GM10248 (cell line): ENCODE measurements at places on chromosomes 5 and 9.

- no peak for DNase-seq
These were observed 354.2 kb upstream of the KCNN2 start for GRCh38 chr5:114007678-114008077.

DNA sequence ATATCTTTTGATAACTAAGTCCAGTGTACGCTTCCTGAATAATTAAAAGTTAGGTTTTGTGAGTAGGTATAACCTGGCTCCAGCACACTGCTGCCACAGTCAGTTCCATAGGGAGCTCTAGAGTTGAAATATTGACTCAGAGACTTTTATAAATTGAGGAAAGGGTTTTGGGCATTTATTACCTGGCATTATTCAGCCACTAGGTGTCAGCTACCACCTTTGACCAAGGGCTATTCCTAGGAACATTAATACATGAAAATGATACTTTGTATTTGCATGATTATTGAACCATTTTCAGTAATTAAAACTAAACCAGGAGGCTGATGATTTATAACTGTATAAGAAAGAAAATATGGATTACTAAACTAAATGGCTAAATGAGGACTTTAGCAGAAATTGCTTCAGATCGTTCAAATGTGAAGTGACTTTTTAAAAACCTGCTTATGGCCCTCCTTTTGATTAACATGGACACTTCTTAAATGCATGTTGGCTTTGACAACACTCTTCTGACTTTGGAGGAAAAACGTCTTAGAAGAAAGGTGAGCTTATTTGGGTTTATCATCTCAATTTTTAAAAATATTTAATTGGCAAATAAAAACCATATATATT is 83.0 kb downstream of the SMC2 start:
- no peak for DNase-seq

- no peak for DNase-seq
These were observed 124.3 kb downstream of the COMMD10 start for GRCh38 chr5:116209166-116209565.

DNA sequence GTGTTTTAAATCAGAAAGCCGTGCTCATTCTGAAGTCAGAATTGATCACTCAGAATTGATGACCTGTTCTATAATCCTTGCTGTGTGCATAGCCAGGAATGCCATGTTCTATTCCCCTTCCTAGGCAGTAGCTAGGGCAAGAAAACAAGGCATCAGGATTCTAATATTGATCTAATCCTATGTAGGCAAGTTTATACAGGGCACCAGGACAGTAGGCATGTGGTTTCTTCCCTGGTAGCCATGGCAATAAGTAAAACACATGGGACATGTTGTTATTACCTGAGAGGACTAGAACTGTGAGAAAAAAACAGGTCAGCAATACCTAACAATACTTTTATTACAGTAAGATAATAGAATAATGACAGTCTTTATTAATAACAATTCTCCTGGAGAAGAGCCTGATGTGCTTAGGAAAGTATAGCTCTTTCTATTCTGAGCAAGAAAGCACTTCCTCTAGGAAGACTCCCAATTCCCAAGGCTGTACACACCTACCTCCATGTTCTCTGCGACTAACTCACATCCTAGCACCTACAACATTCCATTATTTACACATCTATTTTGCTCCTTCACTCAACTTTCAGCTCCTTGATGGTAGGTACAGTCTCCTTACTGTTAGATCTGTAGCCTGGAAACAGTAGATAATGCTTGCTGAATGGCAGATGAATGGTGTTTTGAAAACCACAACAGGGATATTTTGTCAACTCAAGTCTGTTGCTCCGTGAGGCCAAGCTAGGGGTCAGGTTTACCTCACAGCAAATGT is 70.8 kb downstream of the STX17 start:
- DNase-seq, result no peak

GRCh38 chr5:31954091-31954490 is 220.0 kb downstream of the GOLPH3 start:
- no peak for DNase-seq

DNA sequence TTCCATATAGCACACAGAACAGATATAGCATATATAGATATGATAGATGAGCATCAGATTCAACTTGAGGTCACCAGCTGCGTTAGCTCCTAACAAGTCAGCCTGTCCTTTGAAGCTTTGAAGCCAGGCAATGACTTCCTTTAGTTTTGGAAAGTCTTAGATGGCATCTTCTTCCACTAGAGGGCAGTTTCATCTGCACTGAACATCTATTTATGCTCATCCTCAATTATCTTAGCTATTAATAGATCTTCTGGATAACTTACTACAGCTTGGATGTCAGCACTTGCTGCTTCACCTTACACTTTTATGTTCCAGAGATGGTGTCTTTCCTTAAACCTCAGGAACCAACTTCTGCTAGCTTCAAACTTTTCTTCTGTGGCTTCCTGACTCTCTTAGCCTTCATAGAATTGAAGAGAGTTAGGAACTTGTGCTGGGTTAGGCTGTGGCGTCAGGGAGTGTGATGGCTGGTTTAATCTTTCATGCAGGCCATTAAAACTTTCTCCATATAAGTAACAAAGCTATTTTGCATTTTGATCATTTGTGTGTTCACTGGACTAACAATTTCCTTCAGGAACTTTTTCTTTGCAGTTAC is 1401.4 kb downstream of the EFNA5 start:
- no peak for DNase-seq

- DNase-seq, result no peak
These were observed 128.3 kb upstream of the ANKRD55 start for GRCh38 chr5:56361398-56361797.

- DNase-seq, result no peak
These were observed 19.4 kb upstream of the FCN1 start for GRCh38 chr9:134937164-134937555.

GRCh38 chr9:22643541-22643940 is 196.9 kb downstream of the DMRTA1 start:
- no peak for DNase-seq

GRCh38 chr9:125587819-125588460 is 119.1 kb downstream of the MAPKAP1 start:
- no peak for DNase-seq

DNA sequence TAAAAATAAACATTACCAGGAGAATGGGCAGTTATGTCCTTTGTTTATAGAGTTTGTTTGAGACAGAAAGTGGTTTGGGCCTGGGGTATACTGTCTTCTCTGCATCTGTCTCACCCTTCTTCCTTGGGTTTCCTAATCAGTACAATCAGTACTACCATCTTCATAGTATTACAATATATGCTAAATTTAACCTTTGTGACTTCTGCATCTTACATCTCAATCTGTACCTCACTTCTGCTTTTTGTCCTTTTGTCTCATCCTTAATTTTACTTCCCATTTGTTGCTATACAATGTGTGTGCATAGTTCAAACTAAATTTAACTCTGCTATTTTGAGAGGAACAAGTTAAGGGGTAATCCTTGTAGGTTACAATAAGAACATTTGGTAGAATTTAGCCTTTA is 19.6 kb downstream of the FBXO38 start:
- DNase-seq, result peak; percentile 18

- DNase-seq, result no peak
These were observed 23.3 kb upstream of the TRMT10B start for GRCh38 chr9:37730256-37730655.

DNA sequence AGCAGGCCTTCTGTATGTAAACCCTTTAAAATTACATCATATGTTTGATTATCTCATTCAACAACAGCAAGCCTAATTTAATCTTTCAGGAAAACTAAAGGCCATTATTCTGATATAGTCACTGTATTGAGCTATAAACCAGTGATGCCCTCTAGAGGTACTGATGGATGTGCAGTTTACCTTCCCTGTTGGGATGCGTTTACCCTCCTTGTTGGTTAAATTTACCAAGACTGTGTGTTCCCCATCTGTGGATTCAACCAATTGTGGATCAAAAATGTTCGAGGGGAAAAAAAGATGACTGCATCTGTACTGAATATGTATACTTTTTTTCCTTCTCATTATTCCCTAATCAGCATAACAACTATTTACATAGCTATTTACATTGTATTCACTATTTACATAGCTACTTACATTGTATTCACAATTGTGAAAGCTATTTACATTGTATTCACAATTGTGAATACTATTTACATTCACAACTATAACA is 3.7 kb upstream of the BAAT start:
- DNase-seq, result no peak

- DNase-seq, result no peak
These were observed 190.1 kb downstream of the GADD45G start for GRCh38 chr9:89794918-89795317.

DNA sequence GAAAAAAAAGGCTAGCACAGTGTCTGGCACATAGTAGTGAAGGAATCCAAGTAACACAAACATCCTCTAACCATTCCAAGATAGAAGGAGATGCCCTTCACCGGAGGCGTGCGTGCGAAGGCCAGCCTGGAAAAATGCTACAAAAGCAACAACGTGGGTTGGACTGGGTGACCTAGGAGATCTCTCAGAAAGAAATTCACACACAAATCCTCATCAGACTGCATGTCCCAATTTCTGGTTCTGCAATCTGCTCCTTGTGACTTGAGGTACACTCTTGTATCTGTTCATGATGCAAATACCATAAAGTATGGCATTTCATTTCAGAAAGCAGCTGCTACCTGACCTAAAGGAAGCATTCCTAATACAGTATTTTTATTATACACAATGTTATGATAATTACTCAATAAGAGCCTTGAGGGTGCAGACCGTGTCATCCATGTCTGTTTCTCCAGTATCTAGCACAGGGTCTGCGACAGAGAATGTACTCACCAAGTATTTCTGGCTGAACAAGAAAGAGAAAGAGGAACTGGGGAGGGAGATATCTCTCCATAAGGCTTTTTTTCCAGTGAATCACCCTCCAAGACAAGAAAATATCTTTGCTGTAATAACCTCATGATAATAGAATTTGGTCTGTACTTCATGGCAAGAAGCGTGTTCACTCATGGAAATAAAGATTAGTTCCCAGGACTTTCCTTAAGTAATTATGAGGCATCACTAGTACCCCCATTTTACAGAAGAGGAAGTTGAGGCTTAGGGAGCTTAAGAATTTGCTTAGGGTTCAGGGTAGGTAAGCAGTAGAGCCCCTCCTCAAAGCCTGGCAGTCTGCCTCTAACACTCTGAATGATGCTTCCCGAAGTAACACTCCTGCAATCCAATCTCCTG is 138.3 kb downstream of the CDK5RAP2 start:
- DNase-seq, result no peak

- DNase-seq, result no peak
These were observed 1717.9 kb downstream of the EFNA5 start for GRCh38 chr5:105952875-105953274.

DNA sequence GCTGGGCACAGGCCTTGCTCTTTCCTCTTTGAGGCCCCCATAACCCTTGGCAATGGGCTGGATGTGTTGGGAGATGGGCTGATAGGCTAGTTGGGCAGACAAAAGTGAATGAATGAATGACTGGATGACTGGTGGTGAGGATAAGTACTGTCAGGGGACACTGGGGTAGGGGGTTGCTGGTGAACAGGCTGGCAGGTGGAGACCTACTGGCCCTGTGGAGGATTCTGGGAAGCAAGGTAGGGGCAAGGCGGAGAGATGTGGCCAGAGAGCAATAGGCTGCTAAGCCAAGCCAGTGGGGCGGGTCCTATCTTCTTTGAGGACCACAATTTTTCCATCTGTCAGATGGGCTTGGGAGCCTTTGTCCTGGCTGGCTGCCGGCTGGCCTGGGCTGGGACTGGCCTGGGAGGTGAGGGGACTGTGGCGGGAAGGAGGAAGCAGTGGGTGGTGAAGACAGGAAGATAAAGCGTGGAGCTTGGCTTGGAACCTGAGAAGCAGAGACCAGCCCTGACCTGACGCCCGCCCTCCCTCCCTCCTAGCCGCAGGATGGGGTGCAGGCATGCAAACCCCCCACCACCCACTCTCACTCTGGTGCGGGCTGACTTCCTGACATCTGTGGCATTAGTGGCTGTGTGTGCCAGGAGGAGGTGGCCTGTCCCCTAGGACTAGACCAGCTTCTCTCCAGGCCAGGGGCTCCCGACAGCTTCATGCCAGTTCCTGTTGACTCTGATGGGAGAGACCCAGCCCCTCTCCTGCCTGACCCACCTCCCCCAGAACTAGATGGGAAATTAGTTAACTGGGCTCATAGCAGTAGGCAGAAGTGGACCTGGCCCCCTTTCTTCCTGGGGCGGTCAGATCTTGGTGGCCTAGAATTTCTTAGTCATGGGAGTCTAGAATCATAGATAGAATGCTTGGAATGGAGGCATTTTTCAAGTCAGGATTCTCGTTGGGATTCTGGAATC is 9.5 kb downstream of the CXXC5 start:
- no peak for DNase-seq

- no peak for DNase-seq
These were observed 993.9 kb upstream of the ACO1 start for GRCh38 chr9:31390403-31391025.

- no peak for DNase-seq
These were observed 762.6 kb upstream of the SEMA6A start for GRCh38 chr5:117337064-117337749.

GRCh38 chr5:88552426-88552825 is 283.8 kb upstream of the TMEM161B start:
- DNase-seq, result no peak

DNA sequence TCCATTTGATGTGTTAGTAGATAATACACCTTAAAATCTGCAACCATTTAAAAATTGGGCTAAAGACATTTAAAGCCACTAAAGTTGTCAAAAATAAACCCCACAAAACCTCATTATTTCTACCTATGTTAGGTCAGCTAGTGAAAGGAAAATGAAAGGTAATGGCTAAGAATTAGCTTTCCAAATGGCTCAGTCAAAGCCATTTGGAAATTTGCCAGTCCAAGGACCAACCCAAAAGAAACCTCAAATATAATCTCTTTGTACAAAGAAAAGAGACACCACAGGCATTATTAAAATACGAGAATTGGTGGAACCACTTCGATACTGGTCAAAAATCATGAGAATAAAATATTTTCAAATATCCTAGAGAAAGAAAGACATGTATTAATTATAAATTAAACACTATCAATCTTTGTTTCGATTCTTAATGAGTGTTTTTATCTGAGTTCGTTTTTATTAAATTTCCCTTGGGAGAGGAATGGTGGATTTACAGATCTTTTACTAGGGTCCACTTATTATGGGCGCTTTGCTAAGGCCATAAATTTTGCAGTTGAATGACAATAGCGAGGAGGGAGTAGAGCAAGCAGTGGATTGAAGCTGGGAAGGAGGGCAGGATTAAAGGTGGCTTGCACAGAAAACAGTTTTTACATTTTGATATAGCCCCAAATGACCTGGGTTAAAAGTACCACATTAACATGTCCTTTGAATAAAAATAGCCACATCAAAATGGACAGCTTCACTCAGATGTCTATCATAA is 116.8 kb upstream of the SHB start:
- DNase-seq, result no peak

- no peak for DNase-seq
These were observed 116.7 kb upstream of the NEK6 start for GRCh38 chr9:124140941-124141568.

DNA sequence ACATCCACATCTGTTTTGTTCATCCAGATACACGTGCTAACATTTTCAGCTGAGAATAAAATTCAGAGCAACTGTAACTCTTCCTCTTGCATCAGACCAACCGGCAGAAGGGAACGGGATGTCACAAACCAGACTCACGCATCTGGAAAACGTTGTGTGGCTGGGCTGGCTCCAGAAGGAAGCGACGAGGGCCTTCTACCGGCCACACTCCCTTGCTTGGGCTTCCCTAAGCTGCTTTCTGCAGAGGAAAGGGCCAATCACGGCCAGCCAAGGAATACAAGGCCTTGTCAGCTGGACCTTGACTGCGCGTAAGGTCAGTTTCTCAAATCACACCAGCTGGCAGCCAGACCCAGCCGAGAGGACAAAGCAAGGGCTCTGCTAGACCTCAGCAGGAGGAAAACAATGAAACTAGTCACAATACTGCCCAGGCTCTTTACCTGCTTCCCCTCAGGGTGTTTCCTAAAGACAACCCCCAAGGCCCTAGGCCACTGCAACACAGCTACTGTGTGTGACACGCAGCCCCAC is 106.1 kb downstream of the THBS4 start:
- DNase-seq, result no peak

- DNase-seq, result no peak
These were observed 12.0 kb downstream of the UGT3A2 start for GRCh38 chr5:36054647-36055046.
